Activated T-cell treated with anti-CD3 and anti-CD28 coated beads for 4 hours (primary cell): ENCODE measurements at places on chromosomes 3 and 15.

DNA sequence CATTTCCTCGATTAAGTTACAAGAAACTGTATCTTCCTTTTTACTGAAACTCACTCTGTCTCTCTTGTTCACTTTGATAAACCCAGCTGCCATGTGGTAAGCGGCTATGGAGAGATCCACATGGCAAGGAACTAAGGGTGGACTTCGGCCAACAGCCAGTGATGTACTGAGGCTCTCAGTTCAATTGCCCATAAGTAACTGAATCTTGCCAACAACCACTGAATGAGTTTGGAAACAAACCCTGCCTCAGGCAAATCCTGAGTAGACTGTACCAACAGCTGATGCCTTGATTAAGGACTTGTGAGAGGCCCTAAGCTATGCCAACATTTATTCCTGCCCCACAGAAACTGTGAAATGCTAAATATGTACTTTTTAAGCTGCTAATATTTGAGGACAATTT, 433.5 kb downstream of the PLOD2 start:
- no peak for DNase-seq

DNA sequence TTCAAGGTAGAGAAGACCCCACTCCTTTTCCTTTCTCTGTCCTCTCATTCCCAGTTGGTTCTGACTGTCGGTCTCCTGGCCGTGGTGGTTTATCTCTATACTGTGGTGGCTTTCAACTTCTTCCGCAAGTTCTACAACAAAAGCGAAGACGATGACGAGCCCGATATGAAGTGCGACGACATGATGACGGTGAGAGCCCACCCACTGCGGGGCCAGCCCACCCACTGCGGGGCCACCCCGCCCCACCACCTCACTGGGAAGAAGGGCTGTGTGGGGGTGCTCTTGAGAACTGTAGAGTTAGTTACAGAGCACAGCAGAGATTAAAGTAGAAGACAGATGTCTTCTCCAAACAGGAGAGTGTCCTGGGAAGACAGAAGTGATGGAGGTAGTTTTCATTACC, 110.6 kb upstream of the CHRM5 start:
- no peak for DNase-seq

- DNase-seq: no peak
These were observed 860.1 kb downstream of the MCTP2 start for GRCh38 chr15:95091444-95091843.

- DNase-seq: no peak
These were observed 57.4 kb downstream of the LRRFIP2 start for GRCh38 chr3:37116998-37117397.

GRCh38 chr3:14406336-14406735, 3.9 kb downstream of the SLC6A6 start:
- no peak for DNase-seq

- no peak for DNase-seq
These were observed 23.3 kb downstream of the SEMA7A start for GRCh38 chr15:74410502-74410901.

DNA sequence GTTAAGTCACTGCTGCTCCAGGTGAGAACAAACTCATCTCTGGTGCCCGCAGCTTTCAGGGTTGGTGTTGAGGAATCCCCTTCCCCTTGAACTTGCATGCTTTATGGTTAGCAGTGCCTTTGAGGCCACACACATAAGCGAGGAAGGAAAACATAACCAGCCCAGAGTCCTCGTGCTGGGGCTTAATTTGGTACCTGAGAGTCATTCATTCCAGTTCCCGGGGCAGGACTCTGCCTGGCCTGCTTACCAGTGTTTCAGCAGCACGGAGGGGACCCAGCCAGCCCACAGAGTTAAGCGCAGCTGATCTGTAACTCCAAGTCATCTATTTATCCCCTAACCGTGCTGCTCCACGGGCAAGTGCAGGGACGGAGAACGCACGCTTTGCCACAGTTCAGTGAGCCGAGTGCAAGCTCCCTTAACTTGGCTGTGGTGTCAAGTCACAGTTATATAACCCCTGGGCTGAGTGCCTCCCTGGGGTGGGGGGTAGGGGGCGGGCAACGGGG, 302.3 kb upstream of the ICE2 start:
- no peak for DNase-seq

- no peak for DNase-seq
These were observed 78.2 kb downstream of the FAIM start for GRCh38 chr3:138686771-138687221.

GRCh38 chr3:93994056-93994455, 14.1 kb downstream of the ARL13B start:
- DNase-seq: no peak

DNA sequence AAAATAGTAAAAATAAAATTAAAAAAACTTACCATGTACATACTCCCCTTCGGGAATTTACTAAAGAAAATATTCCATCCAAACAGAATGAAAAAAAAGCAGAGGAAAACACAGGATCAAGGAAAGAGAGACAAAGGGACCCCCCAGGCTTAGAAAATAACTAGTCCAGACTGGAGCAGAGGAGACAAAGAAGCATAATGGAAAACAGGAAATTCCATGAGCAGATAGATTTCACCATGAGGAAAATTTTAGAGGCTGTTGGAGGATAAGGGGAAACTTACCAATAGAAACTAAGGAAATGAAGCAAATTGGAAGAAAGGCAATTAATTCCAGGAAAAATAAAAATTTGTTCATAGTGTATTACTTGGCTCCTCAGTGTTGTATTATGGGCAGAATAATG, 36.7 kb downstream of the SLC27A2 start:
- DNase-seq: no peak

GRCh38 chr15:79406210-79406609, 25.9 kb upstream of the MINAR1 start:
- DNase-seq: no peak

DNA sequence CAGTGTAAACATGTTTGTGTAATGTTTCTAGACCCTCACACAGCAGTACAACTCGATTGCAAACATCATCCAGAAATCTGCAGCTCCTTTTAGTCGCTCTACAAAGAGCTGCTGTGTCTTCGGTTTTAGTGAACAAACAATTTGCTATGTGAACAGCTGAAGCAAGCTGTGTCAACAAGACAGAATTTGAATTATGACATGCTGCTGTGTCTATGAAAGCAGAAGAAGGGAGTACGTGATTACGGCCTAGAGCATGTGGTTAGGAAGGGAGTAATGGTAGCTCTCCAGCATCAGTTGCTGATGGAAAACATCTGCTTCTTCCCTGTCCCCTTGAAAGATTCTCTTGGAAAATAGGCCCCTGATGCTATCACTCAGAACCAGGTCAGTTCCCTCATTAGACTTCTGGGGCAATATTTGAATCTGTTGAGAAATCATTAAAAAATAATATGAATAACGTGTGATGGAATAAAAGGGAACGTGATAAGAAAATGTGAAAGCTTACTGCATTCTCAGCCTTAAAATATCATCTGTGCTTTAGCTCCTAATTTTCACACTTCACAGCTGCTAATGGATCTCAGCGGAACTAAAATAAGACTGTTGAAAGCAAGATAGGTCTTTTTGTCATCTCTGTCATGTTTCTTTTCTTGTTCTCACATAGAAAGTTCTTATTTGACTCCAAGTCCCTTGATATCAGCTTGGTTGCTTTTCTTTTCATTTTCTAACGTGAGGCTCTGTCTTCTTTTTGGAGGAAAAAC, 891.5 kb downstream of the ROBO2 start:
- no peak for DNase-seq

DNA sequence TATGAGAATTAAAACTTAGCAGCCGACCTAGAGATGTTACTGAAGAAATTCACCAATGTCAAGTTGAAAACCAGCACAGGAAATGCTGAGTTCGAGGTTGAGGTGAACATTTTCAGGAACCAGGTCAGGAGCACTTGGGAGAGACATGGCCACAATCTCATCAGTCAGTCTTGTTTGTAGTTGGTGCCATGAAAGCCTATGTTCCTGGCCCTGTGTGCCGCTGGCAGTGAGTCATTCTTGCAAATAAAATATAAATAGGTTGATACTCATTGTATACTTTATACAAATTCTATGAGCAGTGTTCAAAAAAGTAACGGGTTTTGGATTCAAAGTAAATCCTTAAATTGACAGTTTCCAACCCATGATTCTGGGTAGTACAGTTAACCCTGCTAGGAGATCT, 1.5 kb upstream of the FSIP1 start:
- no peak for DNase-seq

DNA sequence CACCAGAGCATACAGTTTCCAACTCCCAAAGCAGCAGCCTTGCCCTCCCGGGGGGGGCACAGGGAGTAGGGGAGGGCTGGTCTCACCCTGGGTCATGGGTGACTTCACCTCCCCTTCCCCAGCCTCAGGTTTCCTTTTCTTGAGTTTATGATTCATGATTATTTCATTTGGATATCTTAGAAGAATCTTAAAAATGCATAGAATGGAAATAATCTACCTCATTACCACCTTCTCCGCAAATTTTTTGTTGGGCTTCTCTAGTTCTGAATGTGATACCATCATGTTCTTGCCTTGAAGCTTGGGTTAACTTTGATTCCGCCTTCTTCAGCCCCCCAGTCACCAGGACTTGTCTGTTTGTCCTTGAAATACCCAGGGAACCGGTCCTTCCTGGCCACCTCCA, 148.8 kb upstream of the ROPN1 start:
- DNase-seq: no peak

GRCh38 chr15:95416576-95416975, 913.9 kb upstream of the NR2F2 start:
- DNase-seq: no peak

DNA sequence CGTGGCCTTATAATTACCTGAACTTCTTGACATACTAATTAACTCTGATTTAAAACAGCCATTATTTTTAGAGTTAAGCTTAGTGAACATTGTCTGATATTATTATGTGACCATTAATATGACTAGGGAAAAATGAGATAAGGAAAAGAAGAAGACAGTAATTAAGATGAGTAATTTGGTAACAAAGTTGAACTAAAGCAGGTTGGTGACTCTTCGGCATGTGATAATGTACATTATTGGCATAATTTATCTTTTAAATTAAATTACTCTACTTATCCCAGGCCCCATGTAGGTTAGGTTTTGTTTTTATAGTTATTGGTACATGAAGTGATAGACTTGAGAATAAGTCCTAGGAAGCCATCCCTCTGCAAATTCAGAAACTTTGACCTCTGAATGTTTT, 249.7 kb upstream of the CFAP20DC start:
- no peak for DNase-seq

GRCh38 chr3:194387276-194387675, 11.8 kb downstream of the GP5 start:
- no peak for DNase-seq

- DNase-seq: peak; percentile 30
These were observed 481 bp upstream of the CRYBG3 start for GRCh38 chr3:97821287-97821773.

GRCh38 chr3:97438131-97438530, 326.4 kb upstream of the ARL6 start:
- no peak for DNase-seq

GRCh38 chr3:27728195-27729087, 6.3 kb upstream of the EOMES start:
- no peak for DNase-seq

- no peak for DNase-seq
These were observed 219.6 kb downstream of the C3orf38 start for GRCh38 chr3:88369337-88369736.

DNA sequence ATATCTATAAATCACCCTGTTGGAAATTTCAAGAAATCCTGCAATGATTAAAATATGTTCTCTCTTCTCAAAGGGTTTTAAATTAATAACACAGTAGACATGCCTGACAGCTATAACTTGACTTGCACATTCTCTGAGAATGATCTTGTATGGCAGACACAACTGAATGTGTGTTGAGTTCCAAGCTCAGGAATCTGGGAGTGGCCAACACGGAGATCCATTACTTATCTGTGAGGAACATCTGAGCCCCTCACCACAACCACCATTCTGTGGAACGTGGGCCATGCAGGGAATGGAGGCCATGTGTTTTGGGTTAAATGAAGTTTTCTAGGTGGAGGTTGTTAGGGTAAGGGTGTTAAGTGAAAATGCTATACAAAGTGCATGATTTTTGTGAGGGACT, 105.3 kb upstream of the CHMP2B start:
- no peak for DNase-seq

- DNase-seq: no peak
These were observed 65.3 kb downstream of the LRTM1 start for GRCh38 chr3:54862526-54862925.

DNA sequence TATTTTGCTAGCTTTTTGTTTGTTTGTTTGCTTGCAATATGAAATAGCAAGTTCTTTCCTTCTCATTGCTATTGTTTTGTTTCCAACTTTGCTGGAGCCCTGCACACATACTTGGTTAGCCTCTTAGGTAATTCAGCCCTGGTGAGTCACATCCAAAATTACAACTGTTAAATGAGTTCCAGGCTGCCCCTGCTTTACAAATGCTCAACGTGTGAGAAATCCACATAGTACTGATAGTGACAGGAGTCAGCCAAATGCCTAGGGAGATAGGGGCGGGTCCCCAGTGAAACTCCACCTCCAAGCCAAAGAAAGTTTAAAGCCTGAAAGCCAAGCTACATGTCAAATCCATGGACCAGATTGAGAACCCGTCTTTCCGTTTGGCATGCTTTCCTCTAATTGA, 81.3 kb upstream of the RNF7 start:
- no peak for DNase-seq

DNA sequence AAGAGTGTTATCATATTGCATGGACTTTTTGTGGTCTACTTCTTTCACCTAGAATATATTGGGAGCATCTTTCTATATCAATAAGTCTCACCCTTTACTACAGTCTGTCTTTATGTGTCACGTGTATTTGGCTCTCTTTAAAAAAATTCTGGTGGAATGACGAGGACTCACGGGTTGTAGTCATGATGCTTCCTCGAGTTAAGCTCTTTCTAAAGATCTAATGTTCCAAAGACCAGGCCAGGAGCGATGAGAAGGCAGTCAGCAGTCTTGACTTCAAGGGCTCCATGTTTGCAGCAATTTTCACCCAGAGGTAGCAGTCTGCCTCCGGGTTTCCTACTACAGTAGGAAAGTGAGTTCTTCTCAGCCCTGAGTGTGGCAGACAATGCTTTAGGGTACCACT, 88.9 kb downstream of the FRMD4B start:
- no peak for DNase-seq

DNA sequence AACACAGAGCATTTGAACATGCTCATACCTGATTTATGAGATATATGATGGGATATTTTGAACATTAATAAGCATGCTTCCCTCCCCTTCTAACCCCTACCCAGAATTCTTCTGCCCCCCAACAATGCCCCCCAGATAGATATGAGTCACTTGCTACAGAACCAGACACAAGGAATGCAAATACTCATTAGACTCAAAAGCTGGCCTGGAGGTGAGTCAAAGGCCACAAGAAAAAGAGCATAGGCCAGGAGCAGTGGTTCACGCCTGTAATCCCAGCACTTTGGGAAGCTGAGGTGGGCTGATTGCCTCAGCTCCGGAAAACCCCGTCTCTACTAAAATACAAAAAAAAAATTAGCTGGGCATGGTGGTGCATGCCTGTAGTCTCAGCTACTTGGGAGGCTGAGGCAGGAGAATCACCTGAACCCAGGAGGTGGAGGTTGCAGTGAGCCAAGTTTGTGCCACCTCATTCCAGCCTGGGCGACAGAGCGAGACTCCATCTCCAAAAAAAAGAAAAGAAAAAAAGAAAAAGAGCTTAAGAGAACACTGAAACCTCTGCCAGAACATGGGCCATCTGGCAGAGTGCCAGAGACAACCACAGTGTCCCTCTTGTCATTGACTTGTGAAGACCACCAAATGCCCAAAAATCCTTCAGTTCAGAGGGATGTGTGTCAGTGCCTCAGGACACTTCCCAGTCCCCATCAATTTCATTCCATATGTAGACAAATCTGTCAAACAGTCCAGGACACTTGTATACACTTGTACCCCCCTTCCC, 3.9 kb upstream of the SH3GL3 start:
- no peak for DNase-seq
